ELF-1 (cell line): ENCODE measurements at places on chromosomes 11 and 22.

- DNase-seq, result no peak
Observed at GRCh38 chr22:48945621-48946458, 881.8 kb downstream of the BRD1 start.

DNA sequence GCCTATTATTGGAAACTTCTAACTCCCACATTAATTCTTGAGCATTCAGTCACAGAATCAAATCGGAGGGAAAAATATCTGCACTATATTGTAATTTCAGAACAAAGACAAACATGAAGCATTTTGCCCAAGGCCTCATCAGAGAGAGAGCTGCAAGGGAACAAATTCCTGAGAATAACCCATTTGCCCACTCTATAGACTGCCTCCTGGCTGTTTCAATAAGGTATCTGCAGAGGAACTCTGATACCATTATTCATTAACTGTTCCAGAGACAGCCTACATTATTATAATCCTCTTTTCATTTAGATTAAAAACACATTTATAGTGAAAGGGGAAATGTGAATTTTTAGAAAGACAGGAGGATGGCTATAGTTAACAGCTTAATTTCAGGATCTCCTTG lies 663.9 kb downstream of the DLG2 start:
- DNase-seq, result no peak

DNA sequence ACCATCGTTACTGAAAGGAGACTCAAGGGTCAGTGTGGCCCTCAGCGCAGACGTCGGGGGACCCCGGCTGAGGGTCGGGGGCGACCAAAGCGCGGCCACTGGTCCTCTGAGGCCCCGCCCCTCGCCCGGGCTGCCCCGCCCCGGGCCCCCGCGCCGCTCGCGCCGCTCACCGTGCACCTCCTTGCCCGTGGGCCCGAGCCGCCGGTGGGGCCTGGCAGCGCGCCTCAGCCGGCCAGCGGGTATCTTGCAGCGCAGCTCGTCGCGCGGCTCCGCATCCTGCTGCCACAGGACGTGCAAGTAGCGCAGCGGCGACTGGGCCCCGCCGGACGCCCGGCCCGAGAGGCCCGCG lies 419 bp downstream of the ANKRD54 start:
- DNase-seq, result no peak

DNA sequence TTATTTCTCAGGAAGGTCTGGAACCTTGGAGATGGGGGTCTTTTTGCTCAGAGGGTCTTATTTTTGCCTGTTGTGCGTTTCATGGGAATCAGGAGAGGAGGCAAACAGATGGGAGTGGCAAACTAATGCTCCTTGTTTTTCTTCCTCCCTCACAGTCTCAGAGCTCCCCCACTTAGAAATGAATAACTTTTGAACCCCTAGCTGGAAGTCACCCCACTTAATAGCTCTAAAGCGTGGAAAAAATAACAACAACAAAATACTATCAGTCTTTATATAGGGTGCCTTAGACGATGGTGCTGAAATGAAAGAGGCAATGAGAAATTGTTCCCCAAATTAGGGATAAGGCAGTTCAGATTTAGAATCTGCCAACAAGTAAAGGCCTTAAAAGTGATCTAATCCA lies 76.8 kb upstream of the BDNF start:
- DNase-seq, result no peak

GRCh38 chr11:75383246-75383645 lies 16.1 kb upstream of the RPS3 start:
- DNase-seq, result peak; percentile 80

DNA sequence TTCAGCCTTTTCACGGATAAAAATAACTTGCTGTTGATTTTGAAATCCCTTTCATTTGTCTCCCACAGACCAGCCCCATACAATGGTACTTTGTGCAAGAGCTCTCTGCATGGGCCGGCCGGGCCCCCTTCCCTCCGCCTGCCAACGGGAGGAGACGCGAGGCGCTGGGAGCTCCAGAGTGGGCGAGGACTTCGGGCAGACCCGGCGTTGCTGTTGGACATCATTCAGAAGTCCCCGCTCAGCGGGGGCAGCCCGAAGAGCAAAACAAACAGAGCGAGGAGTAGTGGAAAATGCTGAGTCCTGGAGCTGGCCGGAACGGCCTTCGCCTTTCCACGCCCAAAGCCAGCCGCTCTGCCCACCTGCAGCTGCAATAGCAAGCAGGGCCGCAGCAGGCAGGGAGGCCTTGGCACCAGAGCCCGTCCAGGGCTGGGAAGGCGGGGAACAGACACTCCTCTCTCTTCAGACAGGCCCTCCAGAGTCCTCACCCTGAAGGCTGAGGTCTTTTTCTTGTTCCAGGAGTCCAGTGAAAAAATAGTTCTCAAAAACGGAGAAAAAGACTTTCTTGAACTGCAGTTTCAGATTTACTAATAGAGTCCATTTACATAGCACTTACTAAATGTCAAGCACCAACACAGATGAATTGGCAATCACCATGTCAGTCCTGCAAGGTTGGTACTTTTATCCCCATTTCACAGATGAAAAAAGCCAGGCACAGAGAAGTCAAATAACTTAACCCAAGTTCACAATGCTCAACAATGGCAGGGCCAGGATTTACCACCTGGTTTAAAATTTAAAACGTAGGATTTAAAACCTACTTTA lies 135.5 kb downstream of the ETS1 start:
- DNase-seq, result no peak

DNA sequence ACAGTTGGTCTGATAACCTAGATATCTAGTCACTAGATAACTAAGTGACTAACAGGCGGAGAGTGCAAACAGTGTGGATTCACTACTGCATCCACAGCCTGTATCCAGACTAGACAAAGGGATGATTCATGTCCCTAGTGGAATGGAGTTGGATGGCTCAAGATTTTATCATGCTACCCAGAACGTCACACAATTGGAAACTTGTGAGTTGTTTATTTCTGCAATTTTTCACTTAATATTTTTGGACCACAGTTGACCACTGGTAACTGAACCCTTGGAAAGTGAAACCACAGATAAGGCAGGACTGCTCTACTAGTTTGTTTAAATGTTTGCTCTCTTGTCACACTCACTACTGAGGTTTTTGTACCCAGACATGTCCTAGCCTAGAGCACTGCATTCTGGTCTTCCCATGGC lies 76.0 kb downstream of the UBASH3B start:
- no peak for DNase-seq

- no peak for DNase-seq
Observed at GRCh38 chr11:60810569-60810968, 25.4 kb downstream of the MS4A10 start.

GRCh38 chr22:45208993-45209838 lies 31.5 kb downstream of the KIAA0930 start:
- peak; percentile 54 for DNase-seq

GRCh38 chr22:17924735-17925364 lies 99.5 kb downstream of the MICAL3 start:
- DNase-seq, result no peak

DNA sequence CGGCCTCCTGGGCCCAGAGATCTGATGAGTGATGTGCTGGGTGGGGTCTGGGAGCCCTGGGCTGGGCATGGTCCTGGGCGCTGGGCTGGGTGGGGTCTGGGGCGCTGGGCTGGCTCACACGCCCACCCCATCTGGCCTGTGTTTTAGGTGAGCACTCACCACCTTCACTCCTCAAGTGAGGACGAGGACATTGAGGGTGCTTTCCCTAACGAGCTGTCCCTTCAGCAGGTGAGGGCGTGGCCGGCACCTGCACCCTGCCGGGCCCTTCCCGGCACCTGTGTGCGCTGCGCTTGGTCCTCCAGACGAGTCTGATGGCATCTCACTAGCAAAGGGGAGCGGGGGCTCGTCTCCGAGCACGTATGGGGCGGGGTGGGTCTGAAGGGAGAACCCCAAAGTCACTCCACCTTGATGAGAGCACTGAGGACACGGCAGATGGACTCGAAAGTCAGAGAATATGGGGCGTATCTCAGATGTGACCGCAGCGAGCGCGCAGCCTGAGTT lies 37.9 kb downstream of the SBF1 start:
- DNase-seq, result no peak

- peak; percentile 83 for DNase-seq
Observed at GRCh38 chr11:24496736-24497725, at the start of gene LUZP2. Gene LUZP2 (plus strand): TSS chr11:24497053.

DNA sequence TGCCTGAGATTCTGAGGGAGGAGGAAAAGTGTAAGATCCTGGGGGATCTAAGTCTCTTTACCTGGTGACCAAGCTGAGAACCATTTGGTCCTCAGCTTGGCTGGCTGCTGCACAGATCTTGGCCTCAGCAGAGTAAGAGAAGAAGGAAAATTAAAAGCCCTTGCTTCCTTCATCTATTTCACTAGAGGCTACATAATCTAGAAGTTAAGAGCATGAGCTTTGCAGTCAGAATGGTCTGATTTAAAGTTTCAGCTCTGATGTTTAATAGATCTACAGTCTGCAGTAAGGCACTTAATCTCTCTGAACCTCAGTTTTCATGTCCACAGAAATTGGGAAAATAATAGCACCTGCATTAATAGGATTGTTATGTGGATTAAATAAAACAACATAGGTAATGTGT lies 3.1 kb upstream of the ZBTB16 start:
- DNase-seq, result no peak

- no peak for DNase-seq
Observed at GRCh38 chr11:60765355-60765754, 8.7 kb downstream of the MS4A15 start.

DNA sequence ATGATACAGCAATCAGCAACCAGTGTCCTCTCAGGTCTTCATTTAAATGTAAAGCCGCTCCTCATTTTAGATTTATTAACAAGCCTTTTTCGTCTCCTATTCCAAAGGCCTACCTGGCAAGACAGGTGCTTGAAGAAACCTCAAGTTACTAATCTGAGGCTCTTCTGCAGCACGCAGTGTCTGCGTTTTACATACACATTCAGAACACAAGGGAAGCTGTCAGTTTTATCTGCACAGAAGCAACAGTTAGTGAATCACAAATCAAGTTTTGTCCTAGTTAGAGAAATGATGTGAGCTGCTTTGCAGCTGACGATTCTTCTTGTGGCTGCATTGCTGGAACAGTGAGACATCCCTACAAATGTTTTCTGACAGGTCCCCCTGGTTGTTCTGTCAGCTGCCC lies 308.8 kb upstream of the NARS2 start:
- no peak for DNase-seq

GRCh38 chr11:126857860-126858808 lies 142.4 kb downstream of the KIRREL3 start:
- DNase-seq, result no peak

- DNase-seq, result no peak
Observed at GRCh38 chr11:64776875-64777274, 1.5 kb downstream of the SF1 start.

DNA sequence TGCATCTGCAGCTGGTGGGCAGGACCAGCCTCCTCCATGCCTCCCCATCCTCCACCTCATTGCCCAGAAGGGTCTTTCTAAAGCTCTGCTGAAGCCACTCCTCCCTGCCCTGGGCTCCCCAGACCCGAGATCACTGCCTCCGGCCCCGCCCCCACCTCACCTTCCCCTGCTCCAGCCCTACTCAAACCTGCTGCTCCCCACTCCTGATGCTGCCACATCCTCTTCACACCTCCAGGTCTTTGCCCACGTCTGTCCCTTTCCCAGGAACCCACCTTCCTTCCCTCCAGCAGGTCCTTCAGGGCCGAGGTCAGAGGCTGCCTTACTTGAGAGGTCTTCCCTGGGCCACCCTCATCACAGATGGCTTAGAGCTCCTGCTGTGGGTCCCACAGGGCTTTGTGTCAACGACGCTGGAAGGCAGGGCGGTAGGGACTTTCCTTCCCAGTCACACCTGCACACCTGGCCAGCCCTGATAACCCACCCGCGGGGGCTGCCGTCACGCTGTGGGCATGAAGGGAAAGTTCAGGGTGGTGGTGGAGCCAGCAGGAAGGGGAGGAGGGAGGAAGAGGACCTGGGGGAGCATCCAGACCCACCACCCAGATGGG lies 11.9 kb downstream of the WNT7B start:
- DNase-seq, result no peak

- no peak for DNase-seq
Observed at GRCh38 chr11:130037058-130037457, 32.6 kb upstream of the APLP2 start.

DNA sequence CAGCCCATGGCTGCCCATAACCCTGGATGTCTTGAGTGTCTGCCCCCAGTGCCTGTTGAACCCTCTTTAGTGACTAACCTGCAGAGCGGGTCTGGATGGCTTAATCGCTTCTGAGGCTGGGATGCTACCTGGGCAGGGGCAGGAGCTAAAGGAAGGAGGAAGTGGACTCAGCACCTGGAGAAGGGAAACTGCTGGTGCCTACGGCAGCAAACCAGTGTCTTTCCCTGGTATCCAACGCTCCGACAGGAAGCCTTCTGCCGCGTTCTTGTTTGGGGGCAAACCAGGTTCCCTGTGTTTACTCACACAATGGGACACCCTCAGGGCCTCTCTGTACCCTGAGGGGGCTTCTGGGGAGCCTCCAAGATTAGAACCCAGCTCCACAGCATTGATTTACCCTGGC lies 38.1 kb upstream of the B3GAT1 start:
- no peak for DNase-seq

GRCh38 chr11:88469561-88470225 lies 132.2 kb upstream of the CTSC start:
- DNase-seq, result no peak

DNA sequence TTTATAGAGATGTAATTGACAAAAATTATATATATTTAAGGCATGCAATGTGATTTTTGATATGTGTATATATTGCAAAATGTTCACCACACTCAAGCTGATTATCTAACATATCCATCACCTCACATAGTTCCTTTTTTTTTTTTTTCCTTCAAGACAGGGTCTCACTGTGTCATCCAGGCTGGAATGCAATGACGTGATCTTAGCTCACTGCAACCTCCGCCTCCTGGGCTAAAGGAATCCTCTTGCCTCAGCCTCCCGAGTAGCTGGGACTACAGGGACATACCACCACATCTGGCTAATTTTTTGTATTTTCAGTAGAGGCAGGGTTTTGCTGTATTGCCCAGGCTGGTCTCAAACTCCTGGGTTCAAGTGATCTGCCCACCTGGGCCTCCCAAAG lies 65.1 kb upstream of the SLC35C1 start:
- DNase-seq, result no peak

GRCh38 chr22:38835888-38836301 lies 7.9 kb downstream of the NPTXR start:
- no peak for DNase-seq

- DNase-seq, result peak; percentile 87
Observed at GRCh38 chr11:117426297-117426685, 98.6 kb downstream of the CEP164 start.

GRCh38 chr11:65801153-65801987 lies 14.5 kb downstream of the OVOL1 start:
- peak; percentile 39 for DNase-seq

DNA sequence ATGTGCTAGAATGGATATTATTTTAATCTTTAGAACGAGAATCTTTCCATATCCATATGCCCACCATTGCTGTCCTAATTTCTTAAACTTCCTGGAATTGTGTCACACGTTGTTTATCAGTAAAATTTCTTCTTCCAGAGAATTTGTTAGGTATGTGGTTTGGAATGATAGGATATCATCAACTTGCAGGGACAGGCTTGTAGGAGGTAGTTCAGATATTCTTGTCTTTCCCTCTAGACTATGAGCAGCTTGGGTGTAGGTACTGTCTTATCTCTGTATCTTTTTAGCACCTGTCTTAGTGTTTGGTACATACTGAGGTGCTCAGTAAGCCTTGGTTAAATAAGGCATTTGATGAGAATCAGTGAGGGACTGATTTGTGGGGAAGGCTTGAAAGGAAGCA lies 3.4 kb downstream of the CTNND1 start:
- DNase-seq, result no peak
